Posterior vena cava (tissue), 2 donors: ENCODE measurements at places on chromosomes 7 and 10. TPM values are rescaled to one million over a fixed set of nuclear protein-coding genes. Genes with fewer than 3 reads are reported as not detected.

- DNase-seq = no peak
These were observed 70.0 kb downstream of the VOPP1 start for GRCh38 chr7:55502124-55502857.

DNA sequence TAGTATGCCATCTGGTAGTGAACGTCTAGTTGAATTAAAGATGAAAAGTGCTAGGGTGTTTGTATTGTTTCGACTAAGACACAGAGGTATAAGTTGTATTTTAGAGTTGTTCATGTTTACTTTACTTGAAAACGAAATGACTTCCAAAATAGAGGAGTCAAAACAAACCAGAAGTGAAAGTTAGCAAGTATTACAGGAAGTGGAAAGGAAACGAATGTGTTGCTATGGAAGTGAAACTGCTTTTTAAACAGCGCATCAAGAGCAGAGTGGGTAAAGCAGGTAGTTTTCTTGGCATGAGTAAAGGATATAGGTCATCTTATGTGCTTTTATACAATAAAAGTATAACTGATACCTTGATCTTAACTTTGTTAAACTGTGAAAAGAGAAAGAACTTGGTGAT, 20.0 kb upstream of the GALNTL5 start:
- DNase-seq = no peak

DNA sequence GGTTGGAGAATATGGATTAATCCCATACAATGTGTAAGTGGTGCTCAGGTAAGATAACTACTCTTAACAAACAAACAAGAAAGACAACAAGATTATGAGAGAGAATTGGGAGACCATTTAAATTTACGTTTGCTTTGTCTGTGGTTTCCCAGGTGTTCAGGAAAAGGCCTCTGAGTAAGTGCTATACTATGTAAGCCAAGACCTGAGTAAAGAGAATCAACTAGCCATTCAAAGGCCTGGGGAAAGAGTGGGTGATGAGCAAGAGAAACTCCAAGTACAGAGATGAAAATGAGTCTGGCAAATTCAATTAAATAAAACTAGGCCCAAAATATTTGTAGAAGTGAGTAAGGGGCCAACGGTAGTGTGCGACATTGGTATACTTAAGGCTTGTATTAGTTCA, 9.9 kb downstream of the CSTF2T start:
- no peak for DNase-seq

Gene WDR37
- total RNA-seq = 16.9 TPM

Gene LBX1
- total RNA-seq = not detected
